ENCODE measurements at places on chromosomes 7 and 10.

- DNase-seq = no peak
Observed at GRCh38 chr10:22158426-22158825, 59.4 kb downstream of the EBLN1 start.

GRCh38 chr10:63644418-63645142 lies 123.4 kb downstream of the REEP3 start:
- no peak for DNase-seq

DNA sequence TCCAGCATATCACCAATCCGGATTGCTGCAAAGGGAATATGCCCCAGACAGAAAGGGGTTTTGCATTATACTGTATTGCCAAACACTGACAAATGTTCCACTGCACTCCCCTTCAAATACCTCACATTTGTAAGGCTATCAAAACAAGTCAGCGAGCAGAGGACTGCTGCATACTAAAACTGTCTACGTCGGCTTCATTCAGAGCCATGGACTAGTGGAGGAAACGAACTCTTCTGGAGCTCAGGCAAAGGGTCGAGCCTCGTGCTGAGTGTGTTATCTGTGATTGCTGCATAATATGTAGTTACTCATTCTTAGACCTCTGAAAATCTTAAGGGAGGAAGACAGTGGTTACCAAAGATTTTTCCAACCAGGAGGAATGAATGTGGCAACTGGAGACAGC lies 200.2 kb downstream of the DYNC1I1 start:
- no peak for DNase-seq

DNA sequence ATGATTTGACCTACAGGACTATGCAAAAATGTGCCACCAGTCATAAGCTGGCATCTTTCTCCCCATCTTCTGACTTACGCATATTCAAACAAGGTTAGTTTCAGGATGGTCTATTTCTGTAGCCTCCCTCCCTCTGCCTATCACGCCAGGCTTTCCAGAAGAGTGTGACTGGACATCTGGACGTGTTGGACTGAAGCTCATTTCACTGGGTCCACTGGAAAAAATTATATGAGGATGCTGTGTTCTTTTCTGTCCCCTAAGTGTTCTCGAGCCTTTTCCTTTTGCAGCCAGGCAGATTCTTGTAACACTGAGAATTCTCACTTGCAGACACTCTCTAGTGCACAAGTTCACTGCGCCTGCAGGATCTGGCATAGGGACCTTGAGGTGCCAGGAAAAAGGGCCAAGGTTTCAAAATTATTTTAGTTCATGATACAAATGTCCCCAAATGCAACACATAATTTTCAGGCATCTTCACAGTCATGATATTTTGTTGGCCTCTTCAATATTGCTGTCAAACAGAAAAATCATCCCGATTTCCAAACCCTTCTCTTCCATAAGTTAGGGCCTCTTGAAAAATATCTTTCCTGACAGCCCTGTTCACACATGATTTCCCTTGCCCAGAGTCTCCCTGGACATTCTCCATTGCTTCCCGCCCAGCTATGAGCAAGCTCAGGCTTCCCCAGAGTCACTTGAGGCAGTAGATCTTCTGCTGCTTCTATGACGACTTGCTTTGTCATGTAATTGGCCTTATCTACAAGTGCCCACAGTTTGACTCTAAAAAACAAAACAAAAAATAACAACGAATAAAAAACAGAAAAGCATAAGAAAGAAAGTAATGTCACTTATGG lies 170.4 kb downstream of the BMPER start:
- DNase-seq = no peak

GRCh38 chr7:27148031-27148755 lies 619 bp upstream of the HOXA6 start:
- DNase-seq = no peak

All from CMK (cell line).